ENCODE measurements at places on chromosomes 3 and 15.

- no peak for DNase-seq
These were observed 31.0 kb downstream of the SLC6A20 start for GRCh38 chr3:45765266-45765851.

DNA sequence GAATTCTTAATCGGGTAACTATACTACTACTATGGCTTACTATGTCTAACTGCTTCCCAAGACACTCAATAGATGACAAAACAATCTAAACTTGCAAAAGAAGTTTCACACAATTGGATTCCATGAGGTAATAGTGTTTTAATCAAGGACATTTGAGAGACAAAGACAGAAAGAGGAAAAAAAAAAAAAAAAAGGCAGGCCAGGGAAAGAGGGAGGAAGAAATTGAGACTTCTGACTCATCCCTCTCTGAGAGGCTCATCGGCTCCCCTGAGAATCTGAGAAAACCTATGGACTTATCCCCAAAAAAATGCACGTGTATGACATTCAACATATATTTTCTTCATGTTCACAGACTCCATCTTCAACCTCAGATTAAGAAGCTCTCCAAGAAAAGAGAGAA, 61.0 kb downstream of the SCAPER start:
- DNase-seq: no peak

DNA sequence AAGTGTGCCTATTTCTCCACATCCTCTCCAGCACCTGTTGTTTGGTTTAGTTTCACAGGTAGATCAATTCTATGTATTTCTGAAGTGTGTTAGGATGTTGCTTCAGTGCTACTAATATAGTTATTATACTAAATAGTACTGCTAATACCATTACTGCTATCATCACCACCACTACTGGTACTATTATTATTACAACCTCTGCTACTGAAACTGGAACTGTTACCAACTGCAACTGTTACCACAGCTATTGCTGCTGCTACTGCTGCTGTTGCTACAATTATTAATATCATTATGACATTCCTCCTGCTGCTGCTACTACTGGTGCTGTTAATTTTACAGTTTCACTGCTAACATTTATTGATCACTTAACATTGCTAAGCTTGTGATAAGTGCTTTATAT, 8.3 kb upstream of the LMOD3 start:
- no peak for DNase-seq

GRCh38 chr3:159765030-159765859, 223.4 kb upstream of the IL12A start:
- no peak for DNase-seq

GRCh38 chr15:100297812-100298211, 44.0 kb downstream of the ADAMTS17 start:
- no peak for DNase-seq

DNA sequence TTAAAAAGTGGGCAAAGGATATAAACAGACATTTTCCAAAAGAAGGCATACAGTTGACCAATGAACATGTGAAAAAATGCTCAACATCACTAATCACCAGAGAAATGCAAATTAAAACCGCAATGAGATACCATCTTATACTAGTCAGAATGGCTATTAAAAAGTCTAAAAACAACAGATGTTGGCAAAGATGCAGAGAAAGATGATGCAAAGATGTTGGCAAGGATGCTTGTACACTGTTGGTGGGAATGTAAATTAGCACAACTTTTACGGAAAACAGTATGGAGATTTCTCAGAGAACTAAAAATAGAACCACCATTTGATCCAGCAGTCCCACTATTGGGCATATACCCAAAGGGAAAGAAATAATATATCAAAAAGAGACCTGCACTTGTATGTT, 53.5 kb downstream of the TLNRD1 start:
- no peak for DNase-seq

GRCh38 chr15:94582368-94582767, 351.0 kb downstream of the MCTP2 start:
- DNase-seq: peak; percentile 16

GRCh38 chr3:39065197-39065596, 13.4 kb downstream of the WDR48 start:
- peak; percentile 73 for DNase-seq

GRCh38 chr3:30042916-30043555, 563.4 kb upstream of the TGFBR2 start:
- no peak for DNase-seq

GRCh38 chr3:170320461-170321121, 36.9 kb upstream of the SKIL start:
- DNase-seq: no peak

DNA sequence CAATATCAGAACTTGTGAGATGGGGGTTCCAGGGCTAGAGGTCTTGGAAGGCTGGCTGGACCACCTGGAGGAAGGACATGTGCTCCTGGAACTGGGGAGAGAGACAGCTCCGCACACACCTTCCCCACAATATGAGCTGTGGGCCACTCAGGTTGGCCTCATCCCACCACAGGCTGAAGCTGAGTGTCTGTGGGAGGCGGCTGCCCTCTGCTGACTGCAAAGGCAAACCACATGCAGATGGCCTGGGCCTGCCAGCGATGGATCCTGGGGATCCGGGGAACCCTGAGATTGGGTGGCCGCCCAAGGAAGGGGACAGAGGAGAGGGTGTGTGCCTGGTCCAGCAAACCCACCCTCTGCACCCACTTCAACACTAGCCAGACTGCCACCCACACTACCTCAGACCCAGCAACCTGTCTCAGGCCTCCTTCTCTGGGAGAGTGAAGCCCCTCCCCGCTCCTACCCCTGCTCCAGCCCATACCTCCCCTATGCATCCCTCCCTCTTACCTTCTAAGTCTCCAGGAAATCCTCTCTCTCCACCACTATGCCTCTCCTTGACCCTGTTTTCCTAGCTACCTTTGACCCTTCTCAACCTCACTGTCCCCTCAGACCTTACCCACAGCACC, 44.8 kb downstream of the CYP11A1 start:
- peak; percentile 54 for DNase-seq

DNA sequence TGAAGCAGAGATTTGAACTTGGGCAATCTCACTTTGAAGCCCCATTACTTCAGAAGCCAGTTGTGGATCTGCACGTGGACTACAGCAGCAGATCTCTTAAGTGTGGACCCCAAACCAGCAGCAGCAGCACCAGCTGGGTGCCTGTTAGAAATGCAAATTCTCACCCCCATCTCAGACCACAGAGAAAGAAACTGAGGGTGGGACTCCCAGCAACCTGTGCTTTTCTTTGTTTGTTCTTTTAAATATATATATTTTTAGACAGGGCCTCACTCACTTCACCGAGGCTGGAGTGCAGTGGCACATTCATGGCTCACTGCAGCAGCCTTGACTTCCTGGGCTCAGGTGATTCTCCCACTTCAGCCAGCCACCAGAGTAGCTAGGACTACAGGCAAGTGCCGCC, 53.2 kb downstream of the SLTM start:
- no peak for DNase-seq

GRCh38 chr3:53113293-53114010, 16.8 kb downstream of the RFT1 start:
- no peak for DNase-seq

- DNase-seq: no peak
These were observed 6.8 kb downstream of the VILL start for GRCh38 chr3:37997342-37997741.

DNA sequence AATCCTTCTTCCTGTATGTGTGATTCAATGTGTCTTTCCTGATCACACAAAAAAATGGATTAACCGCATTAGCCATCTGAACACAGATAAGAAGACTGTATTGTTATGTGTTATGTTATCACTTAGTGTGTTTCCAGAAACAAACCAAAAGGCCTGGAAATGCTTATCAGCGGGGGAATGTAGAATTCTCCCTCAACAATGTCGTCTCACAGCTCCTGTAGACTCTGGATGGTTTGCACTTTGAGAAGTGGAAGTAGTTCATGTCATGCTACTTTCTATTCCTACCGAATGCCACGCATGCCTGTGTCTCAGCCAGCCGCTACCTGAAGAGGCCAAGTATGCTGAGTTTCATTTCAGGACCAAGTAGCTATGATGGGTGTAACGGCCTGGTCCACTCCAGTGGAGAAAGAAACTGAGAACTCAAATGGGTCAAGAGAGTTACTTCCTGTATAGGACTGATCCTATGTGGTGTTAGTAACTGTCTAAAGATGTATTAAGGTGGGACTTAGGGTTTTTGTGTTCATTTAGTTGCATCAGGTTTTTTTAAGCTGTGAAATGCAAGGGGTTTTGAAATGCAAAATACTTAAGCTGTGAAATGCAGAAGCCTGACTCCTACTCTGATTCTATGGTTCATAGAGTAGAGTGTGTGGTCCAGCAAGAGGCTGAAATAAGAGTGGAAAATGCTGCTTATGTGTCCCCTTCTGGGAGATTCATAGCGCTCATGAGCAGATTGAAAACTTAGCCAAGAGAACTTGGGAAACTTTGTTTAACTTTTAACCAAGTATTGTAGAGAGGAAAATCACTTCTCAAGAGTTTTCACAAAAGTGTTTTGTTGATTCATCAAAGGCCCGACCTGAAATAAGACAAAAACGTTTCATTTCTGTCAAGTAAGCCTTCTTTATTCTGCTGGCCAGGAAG, 118.5 kb upstream of the LMOD3 start:
- DNase-seq: no peak

GRCh38 chr15:69513986-69514385, 61.4 kb downstream of the RPLP1 start:
- no peak for DNase-seq

DNA sequence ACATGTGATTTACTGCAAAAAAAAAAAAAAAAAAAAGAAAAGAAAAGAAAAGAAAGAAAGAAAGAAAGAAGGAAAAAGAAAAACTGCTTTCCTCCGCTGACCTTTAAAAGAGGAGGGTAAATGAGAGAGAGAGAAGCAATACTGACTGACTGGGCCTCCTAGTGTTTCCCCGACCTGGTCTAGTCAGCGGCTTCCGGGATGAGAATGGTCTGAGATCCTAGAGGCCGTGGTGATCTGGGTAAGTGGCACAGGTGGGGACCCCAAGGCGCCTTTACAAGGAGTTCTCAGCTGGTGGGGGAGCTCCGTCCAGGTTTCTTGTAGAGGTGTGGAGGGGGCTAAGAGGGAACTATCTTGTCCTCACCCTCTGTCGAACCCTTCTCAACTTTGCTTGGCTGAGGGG, 223.1 kb downstream of the MEIS2 start:
- DNase-seq: no peak

DNA sequence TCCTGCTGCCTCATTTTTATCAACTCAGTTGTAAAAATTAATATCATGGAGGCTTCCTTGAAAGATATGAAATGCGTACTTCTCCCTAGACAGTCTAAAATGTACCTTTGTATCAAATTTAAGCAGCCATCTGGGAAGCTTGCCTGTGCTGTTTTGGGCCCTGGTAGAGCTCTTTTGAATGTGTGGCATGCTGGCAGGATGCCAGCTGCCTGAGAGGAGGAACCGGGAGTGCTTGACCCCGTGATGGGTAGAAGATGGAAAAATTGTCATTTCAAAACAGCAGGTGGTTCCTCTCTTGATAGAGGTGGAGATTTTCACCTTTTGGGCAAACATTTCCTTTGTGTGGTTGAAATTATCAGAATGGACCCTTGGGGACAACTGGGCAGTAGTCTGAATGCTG, 245.3 kb downstream of the RPLP1 start:
- no peak for DNase-seq

DNA sequence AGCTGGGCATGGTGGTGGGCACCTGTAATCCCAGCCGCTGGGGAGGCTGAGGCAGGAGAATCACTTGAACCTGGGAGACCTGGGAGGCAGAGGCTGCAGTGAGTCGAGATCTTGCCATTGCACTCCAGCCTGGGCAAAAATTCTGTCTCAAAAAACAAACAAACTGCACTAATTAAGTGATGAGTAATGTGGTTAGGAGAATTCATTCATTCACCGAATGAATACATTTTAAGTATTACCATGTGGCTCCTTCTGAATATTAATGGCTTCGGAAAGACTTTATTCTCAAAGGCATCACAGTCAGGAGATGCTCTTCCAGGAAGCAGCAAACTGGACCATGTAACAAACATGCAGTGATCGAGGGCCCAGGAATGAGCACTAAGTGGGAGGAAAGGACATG, 23.6 kb downstream of the SPTSSB start:
- no peak for DNase-seq

DNA sequence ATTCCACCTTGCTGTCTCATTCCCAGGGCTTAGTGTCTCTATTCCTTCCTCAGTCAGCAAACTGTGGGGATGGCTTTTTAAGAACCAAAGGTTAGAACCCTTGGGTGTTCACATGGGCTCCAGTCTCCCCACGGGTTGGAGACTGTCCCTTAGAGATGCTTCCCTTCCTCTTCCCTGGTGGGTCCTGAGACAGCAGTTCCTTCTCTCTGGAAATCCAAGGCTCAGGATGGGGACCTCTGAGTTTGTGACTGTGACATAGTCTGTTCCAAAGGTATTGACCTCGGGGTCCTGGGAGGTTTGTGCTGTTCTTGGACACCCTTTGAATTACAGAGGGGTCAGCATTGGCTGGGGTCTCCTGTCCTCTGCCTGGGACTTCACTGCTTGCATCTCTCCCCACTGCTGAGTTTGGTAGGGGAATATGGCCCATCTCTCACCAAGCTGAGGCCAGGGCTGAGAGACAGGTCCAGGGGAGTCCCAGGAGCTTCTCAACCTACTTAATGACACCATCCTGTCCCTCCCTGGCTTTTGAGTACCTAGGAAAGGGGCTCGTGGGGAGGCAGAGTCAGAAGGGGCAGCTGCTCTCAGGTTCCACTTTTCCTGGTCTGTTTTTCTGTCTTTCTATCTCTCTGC, 1.5 kb downstream of the GRM2 start:
- DNase-seq: no peak

GRCh38 chr15:64019764-64020163, 26.5 kb downstream of the DAPK2 start:
- DNase-seq: no peak

DNA sequence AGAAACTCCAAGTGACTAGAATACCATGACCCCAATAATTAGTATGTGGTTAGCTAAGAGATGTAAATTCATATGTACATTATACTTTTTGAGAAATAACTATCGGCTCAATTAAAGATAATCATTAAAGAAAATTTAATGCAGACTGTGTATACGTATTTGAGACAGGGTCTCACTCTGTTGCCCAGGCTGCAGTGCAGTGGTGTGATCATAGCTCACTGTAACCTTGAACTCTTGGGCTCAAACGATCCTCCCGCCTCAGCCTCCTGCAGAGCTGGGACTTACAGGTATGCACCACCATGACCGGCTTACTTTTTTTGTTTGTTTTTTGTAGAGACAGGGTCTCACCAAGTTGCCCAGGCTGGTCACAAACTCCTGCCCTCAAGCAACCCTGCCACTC, 8.7 kb upstream of the CSTA start:
- DNase-seq: no peak

GRCh38 chr15:91891788-91892345, 38.4 kb downstream of the SLCO3A1 start:
- DNase-seq: no peak

GRCh38 chr15:92079047-92079446, 225.5 kb downstream of the SLCO3A1 start:
- DNase-seq: peak; percentile 44
